CD4-positive, alpha-beta T cell (primary cell): ENCODE measurements at places on chromosomes 1 and 21.
A peak's percentile ranks its signal among the peaks of the same experiment; 100 is the strongest.

- DNase-seq = no peak
Measured at GRCh38 chr1:46687921-46688509, 16.4 kb downstream of the TEX38 start.

DNA sequence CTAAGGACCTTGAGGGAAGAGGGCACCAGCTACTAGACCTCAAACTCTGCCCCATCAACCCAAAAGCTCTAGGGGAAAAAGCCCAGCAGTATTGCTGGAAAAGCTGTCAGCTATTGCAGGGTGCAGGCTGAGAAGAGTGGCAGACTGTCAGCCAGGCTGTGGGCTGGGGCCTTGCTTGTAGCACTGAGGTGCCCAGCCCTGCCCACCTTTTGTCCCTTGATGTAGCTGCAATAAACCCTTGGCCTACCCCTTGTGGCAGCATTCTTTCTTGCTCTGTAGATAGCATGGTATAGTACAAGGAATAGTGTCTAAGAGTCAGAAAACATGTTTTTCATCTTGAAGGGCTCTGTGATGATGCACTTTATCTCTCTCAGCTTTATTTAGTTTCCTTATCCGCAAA is 39.4 kb downstream of the CDC14A start:
- peak; percentile 13 for DNase-seq

DNA sequence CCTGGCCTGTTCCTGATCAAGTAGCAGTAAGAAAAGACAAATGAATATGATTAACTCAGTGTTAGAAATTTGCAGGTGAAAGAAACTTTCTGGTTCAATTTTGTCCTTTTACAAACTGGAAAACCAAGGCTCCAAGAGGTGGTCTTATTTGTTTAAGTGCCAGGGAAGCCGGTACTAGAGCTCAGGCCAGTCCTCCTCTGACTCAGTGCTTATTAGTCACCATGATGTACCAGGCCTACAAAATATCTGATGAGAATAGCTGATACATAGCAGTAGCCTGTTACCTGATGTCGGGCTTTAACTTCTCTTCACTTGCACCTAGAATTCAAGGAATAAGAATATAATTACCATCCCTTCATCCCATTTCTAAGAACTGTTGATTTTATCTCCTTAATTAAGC is 394.8 kb downstream of the LMX1A start:
- DNase-seq = no peak

- peak; percentile 55 for DNase-seq
Measured at GRCh38 chr1:45569962-45570581, 13.8 kb upstream of the NASP start.

DNA sequence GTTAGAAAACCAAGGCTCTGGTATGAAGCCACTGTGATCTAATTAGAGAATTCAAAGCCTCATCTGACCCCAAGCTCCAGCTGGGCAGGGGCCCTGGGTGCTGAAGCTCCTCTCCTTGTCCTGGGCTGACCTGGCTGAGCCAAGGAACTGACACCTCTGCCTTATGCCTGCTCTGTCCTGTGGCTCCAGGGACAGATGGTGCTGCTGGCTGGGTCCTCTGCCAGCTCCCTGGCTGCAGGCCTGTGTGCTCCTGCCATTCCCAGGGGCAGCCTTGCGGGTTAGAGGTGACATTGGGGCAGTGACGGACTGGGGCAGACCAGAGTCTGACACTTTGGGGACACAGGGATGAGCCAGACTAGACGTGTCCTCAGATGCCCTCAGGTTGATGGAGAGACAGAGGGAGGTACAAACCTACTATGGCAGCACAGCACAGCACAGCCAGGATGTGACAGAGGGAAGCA is 11.8 kb downstream of the ACOT11 start:
- no peak for DNase-seq
